ENCODE measurements at places on chromosomes 3 and 15.

- DNase-seq: peak; percentile 29
Observed at GRCh38 chr15:68783226-68784058, 37.3 kb downstream of the ANP32A start.

GRCh38 chr3:48952510-48953118, 34.0 kb downstream of the ARIH2 start:
- peak; percentile 16 for DNase-seq

- no peak for DNase-seq
Observed at GRCh38 chr3:129003578-129004112, 2.5 kb downstream of the EFCC1 start.

GRCh38 chr3:28019740-28020139, 221.7 kb upstream of the CMC1 start:
- DNase-seq: no peak

DNA sequence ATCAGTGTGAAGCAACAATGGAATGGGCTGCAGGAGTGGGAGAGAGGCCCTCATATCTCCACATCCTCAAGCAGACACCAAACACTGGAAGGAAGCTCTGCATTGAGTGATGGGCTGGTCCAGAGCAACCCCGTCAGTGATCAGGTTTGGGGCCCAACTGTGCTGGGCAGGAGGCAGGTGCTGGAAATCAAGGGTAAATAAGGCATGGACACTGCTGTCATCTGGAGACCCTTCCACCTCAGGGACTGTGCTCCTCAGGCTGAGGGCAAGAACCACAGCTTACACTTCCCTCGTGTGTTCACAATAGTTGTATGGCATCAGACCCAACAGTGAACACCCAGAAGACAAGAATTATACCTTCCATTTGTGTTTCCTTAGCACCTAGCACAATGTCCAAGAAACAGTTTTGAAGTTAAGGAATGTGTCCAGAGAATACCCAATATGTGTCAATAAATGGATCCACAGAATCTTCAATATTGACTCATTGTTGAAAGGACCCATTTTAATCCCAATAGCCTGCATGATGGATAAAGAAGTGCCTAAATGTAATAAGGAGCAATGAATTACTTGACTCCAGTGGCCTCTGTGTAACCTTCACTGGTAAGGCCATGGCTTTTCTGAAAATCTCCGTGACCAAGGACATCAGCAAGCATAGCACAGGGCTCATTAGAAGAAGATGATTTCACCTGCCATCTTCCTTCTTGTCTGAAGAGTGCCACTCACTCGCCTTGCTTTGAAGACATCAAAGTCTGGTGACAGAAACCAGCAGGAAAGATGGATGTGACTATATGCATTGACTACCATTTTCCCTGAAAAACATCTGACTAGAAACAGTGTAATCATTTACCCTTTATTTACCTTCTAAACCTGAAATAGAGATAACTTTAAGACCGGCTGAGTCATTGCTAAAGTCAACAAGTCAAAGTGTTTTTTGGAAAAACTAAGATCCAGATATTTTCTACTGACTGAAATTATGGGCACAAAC, 7.0 kb upstream of the AHSG start:
- DNase-seq: no peak

DNA sequence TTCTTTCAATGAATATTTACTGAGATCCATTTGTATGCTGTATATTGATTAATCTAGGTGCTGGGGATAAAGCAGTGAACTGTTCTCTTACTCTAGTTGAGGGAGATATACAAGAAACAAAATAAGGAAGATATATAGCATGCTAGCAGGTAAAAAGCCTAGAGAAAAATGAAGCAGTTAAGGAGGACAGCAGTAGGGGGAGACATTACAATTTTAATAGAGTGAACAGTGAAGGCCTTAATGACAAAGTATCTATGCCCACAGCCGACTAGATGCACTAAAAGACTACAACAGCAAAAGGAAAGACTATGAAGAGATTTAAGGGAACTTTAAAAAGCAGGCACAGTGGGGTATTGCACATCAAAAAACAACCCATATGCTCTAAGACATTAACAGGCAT, 81.4 kb downstream of the XRN1 start:
- DNase-seq: no peak

GRCh38 chr3:64343689-64344430, 118.6 kb upstream of the PRICKLE2 start:
- no peak for DNase-seq

GRCh38 chr15:85495096-85495495, 114.7 kb downstream of the AKAP13 start:
- no peak for DNase-seq

DNA sequence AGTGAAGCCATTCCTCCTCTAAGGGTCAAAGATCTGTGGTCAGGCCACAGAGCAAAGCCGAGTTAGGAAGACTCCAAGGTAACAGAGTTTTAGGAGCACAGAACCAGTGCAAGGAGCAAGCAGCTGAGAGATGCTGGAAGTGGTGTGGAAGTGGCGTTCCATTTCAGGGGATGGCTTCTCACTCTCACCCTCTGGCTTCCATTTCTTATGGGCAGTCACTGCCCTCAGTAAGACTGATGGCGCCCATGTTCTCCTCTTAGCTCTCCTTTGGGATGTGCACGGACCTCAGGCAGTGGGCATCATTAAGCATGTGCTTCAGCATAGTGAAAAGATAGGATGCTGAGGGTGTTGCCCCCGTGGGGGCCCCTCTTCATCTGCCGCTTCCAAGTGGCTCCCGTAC, 90.3 kb downstream of the ASB7 start:
- no peak for DNase-seq

GRCh38 chr3:77160931-77161497, 121.1 kb downstream of the ROBO2 start:
- no peak for DNase-seq

- DNase-seq: no peak
Observed at GRCh38 chr15:28110481-28110881, 11.4 kb upstream of the OCA2 start.

GRCh38 chr3:98259-98654, 98.3 kb upstream of the CHL1 start:
- DNase-seq: no peak

DNA sequence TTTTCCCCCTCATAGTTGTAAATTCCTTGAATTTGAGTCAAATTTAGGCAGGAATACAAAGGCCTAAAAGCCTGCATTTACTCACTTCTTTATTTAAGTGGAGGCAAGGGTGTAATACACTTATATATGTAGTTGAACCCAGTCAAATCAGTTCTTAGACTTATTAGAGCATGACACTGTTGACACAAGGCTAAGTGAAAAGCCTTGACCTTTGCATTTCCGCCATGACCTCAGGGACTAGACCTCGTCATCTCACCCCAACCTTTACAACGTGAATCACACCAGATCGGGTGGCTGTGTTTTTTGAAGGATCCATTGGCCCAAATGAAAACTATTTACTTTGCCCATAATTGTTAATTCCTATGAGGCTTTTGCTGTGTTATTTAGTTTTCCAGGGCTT, 774.4 kb downstream of the ROBO1 start:
- no peak for DNase-seq

DNA sequence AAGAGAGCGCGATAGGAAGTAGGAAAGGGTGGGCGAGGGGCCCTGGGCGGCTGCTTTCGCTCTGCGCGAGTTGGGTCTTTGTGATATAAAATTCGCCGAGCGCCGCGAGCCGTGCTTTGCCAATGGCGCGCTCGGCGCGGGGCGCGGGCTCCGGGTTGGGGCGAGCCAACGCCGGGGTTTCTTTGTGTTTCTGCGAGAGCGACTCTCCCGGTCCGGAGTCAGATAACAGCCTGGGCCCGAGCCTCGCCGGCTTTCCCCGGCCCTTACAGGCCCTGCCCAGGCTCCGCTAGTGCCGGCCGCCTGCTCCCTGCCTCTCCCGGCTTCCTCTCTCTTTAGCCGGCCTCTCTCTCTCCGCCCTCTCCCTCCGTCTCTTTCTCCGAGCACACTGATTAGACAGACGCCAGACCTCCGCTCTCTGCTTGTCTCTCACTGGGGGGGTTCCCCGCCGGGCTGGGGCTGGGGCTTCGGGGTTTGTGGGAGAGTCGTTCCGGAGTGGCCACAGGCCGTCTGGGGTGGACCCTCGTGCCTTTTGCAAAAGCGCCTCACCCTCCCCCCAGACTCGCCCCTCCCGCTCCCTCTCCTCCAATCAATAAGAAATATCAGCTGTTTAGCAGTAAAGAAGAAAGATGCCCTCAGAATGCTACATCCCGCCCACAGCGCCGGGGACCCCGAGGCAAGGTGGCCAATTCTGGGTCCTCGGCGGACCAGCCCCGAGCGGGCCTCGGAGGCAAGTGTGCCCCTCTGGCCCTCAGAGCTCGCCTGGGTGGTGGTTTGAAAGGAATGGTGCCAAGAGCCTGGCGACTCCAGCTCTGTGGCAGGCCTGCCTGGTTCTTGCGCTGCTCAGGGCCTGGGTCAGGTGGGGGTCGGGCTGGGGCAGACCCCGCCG, 2.9 kb downstream of the NR2F2 start:
- no peak for DNase-seq

DNA sequence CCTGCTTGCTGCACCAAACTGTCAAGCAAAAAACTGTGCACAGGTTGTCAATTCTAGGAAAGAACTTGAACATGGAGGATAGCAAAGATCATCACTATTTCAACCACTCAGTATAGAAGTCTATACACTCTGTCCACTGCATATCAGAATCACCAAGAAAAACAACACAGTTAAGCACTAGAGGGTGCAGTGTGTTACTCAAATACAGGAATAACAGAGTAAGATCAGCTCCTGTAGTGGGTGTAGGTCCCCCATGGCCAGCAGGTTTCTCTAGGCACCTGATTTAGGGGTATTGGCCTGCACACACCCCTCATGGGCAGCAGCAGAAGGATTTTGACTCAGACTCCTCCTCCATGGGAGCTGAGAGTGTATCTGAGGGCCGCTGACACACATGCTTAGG, 464.1 kb downstream of the EPHA6 start:
- DNase-seq: no peak

GRCh38 chr15:38297623-38298388, 45.2 kb downstream of the SPRED1 start:
- no peak for DNase-seq

- DNase-seq: no peak
Observed at GRCh38 chr3:98644168-98644567, 50.8 kb upstream of the CPOX start.

- DNase-seq: no peak
Observed at GRCh38 chr15:26148156-26148860, 285.2 kb upstream of the ATP10A start.

DNA sequence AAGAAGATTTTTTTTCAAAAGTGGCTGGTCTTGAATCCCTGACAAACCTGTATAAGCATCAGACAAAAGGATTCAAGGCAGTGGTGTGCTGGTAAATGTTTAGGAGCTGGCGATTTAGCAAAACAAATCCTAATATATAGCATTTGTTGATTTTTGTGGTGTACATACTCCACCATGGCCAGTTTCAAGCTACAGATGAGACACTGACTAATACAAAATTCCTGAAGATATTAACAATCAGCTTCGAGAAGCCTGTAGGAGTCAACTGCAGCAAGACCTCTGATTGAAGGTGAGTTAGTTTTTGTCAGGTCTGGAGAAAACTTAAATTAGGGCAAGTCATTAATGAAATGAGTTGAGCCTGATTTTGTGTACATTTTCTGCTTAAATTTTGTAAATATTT, 6.7 kb downstream of the STRIT1 start:
- no peak for DNase-seq

DNA sequence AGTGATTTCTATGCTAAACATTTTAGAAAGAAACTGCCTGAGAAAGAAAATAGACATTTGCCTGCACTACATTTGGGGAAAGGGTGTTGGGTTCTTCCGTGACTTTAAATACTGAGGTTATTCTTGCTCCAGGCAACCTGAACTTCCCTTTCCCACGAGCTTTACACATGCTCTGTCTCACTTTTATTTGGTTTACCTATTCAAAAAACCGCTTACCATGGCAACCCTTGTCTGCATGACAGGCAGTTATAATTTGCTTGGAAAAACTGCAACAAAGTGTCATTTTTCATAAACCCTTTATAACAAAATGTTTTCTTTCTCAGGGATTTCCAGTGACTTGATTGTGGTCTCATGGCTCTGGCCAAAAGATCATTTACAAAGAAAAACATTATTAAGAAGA, 416.3 kb upstream of the MEIS2 start:
- no peak for DNase-seq

DNA sequence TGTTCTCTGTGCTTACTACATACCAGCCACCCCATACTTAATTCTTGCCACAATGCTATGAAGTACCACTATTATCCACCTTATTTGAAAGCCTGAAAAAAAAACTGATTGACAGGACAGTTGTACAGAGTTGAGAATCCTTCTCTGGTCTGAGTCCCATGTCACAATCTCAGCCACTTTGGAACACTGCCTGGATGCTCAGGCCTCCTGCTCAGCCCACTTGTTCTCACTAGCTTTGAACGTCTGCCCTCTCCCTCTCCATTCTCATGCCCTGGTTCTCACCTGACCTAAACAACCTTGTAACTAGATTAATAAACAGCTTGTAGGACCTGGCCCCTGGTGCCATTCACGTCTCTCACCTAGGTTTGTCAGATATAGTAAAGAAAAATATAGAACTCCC, 53.9 kb downstream of the TRIM69 start:
- DNase-seq: no peak

- no peak for DNase-seq
Observed at GRCh38 chr3:134477002-134477401, 8.8 kb downstream of the ANAPC13 start.

DNA sequence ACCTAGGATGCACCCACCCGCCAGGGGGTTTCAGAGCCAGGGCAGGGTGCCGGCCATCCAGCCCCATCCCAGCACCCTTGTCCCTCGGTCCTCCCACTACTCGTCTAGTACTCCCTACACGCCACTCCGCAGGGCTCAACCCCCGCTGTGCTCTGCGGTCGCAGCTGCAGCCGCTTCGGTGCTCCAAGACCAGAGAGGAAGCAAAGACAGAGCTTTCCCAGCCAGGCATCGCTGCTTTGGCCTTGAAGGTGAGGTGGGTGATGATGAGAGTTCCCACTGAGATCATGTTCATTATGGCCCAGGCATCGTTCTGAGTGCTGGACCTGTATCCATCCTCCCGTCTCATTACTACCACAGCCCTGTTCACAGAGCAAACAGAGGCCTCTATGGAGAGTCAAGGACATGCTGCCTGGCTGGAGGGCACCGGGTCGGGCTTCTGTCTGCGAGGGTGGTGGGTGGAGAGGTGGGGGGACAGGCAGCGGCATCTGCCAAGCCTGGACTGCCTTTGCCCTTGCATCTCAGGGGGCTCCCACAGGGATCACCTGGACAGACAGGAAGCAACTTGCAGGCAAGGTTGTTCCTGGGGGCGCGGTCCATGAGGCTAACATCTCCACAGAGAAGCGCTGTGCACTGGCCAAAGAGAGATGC, 66.9 kb downstream of the KLF13 start:
- no peak for DNase-seq

DNA sequence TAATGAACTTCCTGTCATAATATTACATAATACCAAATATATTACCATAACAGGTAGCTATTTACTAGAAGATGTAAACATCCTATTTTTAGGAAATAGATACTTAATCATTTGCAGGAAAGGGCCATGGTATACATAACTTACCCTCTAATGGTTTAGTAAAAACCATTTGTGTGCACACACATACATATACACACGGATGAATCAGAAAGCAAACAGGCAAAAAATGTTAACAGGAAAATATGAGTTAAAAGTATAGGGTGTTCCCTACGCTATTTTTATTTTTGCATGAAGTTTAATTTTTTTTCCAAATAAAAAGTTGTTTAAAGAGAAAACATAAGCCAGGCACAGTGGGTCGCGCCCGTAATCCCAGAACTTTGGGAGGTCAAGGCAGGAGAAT, 34.6 kb downstream of the FAM174B start:
- DNase-seq: no peak

Measured in stimulated activated CD4-positive, alpha-beta T cell treated with anti-CD3 and anti-CD28 coated beads, Interleukin-12 subunit alpha, Interleukin-12 subunit beta, amount 100 ng/mL, for 48 hours (primary cell).